ENCODE measurements at places on chromosomes 4 and X.

- DNase-seq: peak; percentile 47
Observed at GRCh38 chr4:1113311-1114009, at the start of gene RNF212. Gene RNF212, minus strand, starts transcription at chr4:1113564. Its CDS starts 100 bp downstream, at chr4:1113464.

- no peak for DNase-seq
Observed at GRCh38 chrX:8730812-8731558, 952 bp downstream of the ANOS1 start.

GRCh38 chrX:119190091-119190681, 45.9 kb upstream of the PGRMC1 start:
- no peak for DNase-seq

- no peak for DNase-seq
Observed at GRCh38 chr4:99084595-99084994, 4.0 kb downstream of the ADH5 start.

DNA sequence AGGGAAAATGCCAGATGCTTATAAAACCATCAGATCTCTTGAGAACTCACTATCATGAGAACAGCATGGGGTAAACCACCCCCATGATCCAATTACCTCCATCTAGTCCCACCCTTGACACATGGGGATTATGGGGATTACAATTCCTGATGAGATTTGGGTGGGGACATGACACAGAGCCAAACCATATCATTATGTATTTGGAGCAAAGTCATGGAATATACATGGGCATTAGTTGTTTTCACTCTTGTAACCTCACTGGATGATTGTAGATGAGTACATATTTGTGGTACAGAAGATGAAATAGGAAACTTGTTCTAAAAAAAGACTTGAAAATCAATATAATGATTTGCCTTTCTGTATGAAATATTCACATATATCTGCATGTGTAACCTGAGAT, 674.5 kb upstream of the BOD1L1 start:
- no peak for DNase-seq

DNA sequence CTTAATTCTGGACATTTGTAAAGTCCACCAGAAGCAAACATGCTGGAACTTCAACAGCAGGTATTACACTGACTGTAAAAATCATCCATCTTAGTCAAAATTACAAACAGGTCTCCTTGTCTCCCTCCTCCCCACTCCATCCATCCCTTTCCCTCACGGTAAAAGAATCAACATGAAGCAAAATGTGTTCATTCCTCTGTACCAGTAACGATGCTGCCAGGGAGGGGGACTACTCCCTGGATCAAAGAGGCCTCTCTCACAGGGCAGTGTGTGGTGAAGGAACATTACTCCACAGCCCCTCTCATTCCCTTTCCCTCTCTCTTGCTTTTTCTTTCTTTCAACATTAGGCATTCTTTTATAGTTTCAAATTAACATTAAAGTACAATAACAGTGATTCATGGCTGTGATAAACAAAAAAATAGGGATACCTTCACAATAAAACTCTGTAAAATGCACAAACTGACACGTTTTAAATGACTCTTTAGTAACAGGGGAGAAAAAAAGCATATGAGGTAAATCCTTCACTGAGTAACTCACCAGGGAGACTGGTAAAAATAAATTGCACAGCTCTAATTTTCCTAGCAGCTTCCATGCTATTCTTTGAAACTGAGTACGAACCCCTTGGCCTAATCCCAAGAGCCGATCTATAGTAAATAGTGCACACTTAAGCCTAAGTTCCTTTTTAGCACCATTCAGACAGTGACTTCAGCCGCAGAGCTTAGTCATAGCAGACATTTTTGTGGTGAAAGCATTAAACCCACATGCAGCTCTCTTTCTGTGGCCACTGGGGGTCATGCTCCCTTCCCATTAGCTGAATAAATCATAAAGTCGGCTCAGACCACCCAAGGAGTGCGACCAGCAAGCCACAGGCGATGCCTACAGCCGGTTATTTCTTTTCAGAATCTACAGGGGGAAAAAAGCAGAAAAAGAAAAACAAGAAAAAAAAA, 215.6 kb upstream of the GYPA start:
- no peak for DNase-seq

GRCh38 chr4:86302251-86302650, 57.6 kb downstream of the MAPK10 start:
- DNase-seq: no peak

DNA sequence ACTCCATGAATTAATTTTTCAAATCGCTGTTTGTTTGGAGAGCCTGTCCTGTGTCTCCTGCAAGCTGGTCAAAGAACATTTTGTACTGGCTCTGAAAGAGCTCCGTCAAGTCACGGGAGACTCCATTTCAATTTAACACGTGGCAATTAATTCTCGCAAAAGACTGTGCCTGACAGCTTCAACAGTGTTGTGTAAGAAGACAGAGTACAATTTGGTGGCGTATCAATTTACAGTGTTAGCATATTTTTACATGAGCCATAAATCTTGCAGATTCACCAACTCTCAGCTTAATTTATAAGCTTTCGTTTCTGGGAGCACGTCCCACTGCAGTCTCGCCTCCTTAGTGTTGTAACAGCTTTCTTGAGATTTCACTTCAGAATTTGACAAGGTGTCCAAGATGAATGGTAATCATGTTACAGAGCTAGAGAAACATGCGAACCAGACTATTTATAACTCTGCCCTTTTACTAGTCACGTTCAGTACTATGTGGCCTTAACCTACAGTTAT, 70.8 kb downstream of the RWDD4 start:
- DNase-seq: no peak

GRCh38 chrX:15737959-15738902, at the start of gene CA5B:
Gene CA5B, plus strand, starts transcription at chrX:15738270. Its CDS starts 11,754 bp downstream, at chrX:15750024.
- peak; percentile 94 for DNase-seq

- DNase-seq: no peak
Observed at GRCh38 chrX:135530097-135530496, 9.6 kb downstream of the INTS6L start.

DNA sequence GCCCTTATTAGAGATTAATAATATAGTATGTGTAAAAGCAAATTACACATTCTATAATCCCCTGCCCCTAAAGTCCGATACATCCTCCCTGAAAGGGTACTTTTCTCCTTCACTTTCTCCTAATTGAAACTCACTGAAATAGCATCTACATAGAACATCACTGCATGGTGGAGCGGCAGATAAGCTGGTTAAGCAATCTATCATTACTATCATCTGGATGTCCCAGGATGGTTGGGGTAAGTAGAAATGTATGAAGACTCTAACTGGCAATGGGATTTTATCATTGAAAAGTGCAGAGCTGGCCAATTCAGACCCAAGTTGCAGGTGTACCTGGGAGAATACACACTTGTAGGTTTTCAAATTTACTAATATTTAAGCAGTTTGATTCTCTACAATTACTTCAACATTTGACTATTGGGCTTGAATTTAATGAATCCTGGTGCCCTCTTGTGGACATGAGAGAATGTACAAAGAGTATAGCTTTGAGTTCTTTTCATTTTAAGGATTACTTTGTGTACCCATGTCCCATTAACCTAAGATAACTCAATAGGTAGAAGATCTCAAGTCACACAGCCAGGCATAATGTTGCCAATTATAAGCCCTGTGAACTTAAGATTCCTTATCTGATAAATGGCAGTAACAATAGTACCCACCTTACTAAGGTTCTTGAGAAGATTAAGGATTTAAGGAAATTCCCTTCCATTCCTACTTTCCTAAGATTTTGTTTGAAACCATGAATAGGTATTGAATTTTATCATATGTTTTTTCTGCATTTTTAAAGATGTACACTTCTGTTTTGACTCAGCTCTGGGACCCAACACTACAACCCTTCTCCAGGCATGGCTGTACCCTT, 69.8 kb downstream of the SHROOM3 start:
- DNase-seq: no peak

GRCh38 chr4:76301068-76301774, 5.3 kb upstream of the STBD1 start:
- DNase-seq: no peak

DNA sequence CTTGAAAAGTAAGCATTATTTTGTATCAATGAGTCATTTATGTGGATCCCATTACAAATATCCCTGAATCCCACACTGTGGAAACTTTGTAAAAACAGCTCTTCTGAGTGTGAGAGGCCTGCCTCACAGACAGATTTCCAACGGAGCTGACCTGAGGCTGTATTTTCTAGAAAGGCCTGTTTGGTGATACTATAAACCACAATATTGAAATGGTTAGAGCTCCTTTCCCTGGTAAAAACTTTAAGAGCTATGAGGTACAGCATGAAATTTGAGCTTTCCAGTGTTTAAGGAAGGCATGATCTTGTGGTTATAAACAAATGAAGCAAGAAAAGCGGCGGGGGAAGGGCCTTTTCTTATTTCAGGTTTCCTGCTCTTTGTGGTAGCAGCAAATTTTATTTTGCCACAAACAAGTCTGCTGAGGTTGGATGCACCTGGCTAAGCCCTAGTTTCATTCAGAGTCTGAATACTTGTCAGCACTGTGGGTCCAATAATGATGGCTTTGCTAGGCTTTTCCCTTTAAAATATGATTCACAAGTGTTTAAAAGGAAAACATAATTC, 86.8 kb upstream of the ETNPPL start:
- no peak for DNase-seq

DNA sequence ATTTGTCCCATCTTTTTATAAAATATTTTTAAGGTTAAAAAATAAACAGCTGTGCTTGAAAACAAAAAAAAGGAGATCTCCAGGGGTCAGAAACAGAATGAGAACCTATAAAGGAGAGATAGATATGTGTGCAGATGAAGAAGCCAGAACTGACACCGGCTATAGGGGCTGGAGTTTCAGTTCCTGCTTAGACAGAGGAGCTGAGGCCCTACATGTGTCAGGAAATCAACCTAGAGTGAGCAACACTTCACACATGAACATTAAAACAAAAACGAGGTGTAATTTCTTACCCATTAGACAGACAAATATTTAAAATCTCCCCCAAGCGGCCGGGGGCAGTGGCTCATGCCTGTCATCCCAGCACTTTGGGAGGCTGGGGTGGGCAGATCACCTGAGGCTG, 17.8 kb upstream of the HUWE1 start:
- DNase-seq: no peak

GRCh38 chr4:19262467-19262866, 989.2 kb upstream of the SLIT2 start:
- no peak for DNase-seq

DNA sequence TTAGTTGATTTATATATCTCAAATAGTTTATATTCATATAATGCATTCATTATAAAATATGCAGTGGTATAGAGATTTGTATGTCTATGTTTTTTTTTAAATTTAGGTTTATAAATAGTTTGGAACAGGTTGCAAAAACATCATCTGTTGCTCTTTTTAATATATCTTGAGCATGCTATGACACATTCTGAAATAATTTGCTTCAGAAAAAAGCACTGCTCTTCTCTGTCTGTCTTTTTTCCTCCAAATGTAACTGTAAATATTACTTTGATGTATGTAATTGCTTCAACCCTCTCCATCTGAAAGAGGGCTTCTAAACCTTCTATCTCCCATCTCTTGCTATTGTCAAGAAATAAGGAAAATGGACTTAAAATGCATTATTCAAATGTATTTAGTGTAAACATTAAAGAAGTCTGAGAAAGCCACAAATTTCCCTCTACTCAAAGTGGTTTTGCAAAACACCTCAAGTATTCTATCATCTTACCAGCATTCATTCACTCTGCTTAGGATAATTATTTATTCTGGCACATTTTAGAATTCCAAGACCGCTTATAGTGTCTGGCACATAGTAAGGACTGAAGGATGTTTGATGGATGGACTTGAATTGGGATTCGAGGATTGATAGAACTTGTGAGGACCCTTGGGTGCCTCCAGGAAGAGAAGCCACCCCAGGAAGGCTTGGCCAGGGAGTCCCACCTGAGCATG, 87.8 kb downstream of the CLNK start:
- DNase-seq: no peak

GRCh38 chr4:169030562-169030982, 20.5 kb upstream of the CBR4 start:
- DNase-seq: no peak

- DNase-seq: no peak
Observed at GRCh38 chr4:145066063-145066501, 31.9 kb downstream of the ANAPC10 start.

GRCh38 chrX:108064613-108065012, 19.7 kb downstream of the VSIG1 start:
- DNase-seq: no peak

- no peak for DNase-seq
Observed at GRCh38 chrX:123219916-123220315, 35.8 kb downstream of the GRIA3 start.

DNA sequence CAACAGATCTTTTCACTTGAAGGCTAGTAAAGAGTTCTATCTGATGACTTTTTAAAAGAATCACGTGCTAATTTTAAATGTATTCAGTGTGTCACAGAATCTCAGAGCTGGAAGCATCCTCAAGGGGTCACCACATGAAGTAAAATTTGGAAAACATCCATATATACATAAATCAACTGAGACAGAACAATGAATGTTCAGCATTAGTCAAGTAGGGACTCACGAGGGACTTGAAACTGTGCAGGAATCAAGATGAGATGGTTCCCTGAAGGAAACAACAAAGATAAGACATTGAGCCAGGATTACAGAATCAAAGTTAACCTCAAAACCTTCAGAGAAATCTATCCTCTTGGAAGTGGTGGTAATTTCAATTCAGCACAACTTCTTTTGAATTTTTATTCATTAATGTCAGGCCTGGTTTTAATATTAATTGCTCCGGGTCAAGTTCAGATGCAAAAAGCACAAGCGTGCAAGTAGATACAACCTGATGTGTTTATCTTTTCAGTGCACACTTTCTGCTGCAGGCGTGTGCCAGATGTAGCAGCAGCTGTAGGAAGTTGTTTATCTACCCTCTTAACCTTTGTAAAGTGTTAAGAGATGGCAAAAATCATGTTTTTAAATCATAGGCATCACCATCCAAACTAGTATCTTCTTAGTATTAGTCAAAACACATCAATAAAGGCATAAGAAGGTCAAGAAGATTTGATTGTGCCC, 87.7 kb upstream of the SRD5A3 start:
- no peak for DNase-seq

GRCh38 chr4:26785312-26785711, 75.3 kb upstream of the STIM2 start:
- no peak for DNase-seq

- peak; percentile 63 for DNase-seq
Observed at GRCh38 chrX:153723351-153724251, 586 bp downstream of the BCAP31 start.

GRCh38 chr4:6420036-6420435, 52.4 kb downstream of the PPP2R2C start:
- DNase-seq: no peak

GRCh38 chrX:47215291-47215900, 3.1 kb upstream of the CDK16 start:
- no peak for DNase-seq

GRCh38 chrX:28487818-28488217, 99.4 kb upstream of the IL1RAPL1 start:
- no peak for DNase-seq

- DNase-seq: no peak
Observed at GRCh38 chr4:75229806-75230570, 284.2 kb downstream of the RCHY1 start.

DNA sequence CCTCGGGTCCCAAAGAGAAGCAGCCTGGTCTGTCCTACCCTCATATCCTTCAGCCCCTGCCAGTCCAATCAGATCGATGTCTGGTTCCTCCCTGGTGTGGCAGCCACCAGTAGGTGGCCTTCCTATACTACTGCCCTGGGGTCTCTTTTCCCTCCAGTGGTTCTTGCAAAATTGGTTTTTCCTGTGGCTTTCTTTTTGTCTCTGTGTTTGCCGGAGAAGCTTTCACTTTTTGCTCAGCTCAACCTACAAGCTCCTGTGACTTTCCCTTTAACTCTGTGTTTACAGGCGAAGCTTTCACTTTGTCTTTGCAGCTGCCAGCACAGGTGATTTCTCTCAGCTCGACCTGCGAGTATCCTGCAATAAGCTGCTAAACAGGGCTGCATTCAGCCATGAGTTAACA, 46.8 kb downstream of the UGT2A3 start:
- no peak for DNase-seq

GRCh38 chrX:23493941-23494374, 159.3 kb downstream of the PTCHD1 start:
- DNase-seq: no peak

Data from stimulated activated CD4-positive, alpha-beta T cell treated with anti-CD3 and anti-CD28 coated beads, Interleukin-4, amount 100 ng/mL, for 4 hours (primary cell).